ENCODE measurements at places on chromosomes 13 and 19.
A peak's percentile ranks its signal among the peaks of the same experiment; 100 is the strongest.

GRCh38 chr13:99123101-99124045 is 77.3 kb upstream of the UBAC2 start:
- DNase-seq: no peak

DNA sequence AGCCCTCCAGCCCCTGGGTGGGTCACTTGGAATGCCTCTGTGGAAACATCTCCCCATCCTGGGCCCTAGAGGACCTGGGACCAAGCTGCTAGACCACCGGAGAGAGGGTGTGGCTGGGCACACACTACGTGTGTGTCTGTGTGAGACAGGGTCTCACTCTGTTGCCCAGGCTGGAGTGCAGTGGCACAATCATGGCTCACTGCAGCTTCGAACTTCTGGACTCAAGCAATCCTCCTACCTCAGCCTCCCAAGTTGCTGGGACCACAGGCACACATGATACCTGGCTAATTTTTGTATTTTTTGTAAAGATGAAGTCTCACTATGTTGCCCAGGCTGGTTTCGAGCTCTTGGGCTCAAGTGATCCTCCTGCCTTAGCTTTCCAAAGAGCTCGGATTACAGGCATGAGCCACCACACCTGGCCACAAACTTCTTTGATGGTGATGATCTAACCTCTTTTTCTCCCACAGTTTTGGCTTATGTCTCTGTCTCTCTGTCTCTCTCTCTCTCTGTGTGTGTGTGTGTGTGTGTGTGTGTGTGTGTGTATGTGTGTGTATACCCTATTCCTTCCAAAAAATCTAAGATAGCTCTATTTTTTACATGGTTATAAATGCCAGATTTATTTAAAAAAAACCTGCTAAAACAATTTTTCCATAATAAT is 32.1 kb upstream of the SLC7A9 start:
- no peak for DNase-seq

DNA sequence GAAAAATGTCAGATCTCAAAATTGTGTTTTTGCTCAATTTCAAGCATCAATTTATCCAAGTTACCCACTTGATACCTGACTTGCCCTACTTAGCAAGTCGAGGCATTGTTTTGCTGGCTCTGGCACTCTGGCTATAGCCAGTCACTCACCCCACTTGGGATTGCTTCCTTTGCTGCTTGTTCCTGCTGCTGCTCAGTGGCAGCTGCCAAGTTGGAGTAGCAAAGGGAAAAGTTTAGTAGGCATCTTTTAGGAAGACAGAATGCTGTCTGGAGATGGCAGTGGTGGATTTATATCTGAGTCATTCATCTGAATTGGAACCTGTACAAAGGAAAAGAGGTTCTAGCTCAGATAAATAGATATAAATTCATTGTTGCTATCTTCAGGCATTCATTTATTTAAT is 41.2 kb downstream of the PCCA start:
- no peak for DNase-seq

- no peak for DNase-seq
These were observed 150.3 kb upstream of the TSHZ3 start for GRCh38 chr19:31499281-31500196.

DNA sequence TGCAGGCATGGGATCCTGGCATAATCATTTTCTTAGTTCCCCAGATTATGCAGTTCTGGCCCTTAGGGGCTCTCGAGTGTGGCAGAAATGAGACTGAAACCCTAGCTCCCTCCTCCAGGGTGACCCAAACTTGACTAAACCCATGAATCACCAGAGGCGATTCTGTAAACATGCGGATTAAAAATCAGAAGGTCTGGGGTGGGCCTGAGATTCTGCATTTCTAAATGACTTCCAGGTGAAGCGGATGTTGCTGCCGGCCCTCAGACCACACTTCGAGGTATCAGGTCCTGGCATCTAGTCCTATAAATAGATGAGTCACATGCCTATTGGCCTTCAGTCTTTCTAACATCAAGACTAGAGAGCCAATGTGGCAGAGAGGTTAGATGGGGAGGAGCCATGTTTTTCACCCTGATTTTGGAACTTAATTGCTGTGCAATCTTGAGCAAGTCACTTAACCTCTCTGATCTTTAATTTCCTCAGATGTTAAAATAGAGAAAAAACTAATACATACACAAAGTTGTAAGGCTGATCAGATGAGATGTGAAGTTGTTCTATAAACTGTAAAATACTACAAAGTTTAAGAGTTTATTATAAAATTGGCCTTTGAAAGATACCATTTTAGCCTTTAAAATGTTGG is 431.2 kb downstream of the FOXO1 start:
- no peak for DNase-seq

GRCh38 chr19:13579388-13580060 is 73.2 kb upstream of the CACNA1A start:
- no peak for DNase-seq

- no peak for DNase-seq
These were observed 16.0 kb downstream of the SMG9 start for GRCh38 chr19:43738780-43739211.

DNA sequence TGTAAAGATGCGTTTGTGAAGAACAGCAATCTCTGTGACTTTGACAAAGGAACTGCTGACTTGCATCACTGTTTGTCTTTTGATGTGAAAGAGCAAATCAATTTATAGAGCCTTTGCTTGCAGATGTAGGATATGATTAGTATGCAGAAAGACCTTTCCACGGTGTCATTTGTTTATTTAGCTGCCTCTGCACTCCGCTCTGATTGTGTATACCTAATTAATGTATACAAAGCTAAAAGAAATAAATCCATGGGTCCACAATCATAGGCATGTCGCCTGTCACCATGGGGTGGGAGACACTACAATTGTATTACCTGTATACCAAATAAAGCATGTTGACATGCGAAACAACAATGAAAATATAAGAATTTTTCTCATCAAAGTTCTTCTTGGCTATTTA is 410.7 kb downstream of the MZT1 start:
- DNase-seq: no peak

DNA sequence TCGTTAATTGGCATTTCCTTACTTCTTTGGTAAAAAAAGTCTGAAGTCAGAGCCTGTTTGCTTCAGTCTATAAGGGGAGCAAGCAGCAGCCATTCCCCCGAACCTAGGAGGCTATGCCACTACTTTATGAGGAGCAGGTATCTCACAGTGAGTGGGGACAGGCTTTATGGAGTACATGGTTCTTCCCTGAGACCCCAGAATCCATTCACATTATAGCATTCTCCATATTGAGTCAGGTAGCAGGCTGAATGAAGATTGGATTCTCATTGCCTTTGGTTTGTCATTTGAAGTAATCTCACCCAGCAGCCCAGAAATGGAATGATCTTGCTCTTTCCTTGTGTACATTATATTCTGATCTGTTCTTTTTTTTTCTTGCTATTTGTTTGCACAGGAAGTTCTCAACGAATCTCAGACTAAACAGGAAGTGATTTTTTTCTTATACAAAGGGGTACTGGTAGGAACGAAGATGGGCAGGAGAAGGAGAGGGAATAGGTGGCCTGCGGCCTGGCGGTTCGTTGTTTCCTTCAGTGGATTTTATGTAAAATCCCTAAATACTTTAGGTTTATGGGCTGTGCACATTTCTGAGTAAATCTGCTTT is 74.4 kb downstream of the ARHGAP35 start:
- DNase-seq: no peak

DNA sequence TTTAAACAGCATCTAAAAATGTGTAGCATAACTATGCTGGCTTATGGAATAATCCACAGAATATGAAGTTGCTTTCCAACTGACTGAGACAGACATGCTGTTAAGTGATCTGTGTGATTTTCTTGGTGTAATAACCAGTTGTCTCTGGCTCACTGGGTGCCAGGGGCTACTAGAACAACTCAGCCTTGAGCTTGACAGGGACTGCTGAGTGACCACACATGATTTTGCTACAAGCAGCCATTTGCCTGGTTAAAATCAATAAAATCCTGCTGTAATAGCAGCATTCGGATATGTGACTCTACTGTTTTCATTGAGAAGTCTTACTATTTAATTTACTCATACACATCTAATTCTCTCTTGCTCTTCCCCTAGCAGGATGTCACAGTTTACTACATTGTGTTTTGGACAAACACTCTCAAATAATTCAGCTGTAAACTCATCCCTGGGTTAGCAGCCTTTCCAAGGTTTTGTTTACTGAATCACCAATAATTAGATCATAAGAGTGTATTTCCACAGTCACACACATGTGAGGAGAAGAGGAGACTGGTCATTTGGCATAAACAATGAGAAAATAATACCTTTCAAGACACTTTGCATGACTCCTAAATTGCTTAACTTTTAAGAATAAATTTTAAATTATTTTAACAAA is 426.2 kb downstream of the PCDH9 start:
- no peak for DNase-seq

DNA sequence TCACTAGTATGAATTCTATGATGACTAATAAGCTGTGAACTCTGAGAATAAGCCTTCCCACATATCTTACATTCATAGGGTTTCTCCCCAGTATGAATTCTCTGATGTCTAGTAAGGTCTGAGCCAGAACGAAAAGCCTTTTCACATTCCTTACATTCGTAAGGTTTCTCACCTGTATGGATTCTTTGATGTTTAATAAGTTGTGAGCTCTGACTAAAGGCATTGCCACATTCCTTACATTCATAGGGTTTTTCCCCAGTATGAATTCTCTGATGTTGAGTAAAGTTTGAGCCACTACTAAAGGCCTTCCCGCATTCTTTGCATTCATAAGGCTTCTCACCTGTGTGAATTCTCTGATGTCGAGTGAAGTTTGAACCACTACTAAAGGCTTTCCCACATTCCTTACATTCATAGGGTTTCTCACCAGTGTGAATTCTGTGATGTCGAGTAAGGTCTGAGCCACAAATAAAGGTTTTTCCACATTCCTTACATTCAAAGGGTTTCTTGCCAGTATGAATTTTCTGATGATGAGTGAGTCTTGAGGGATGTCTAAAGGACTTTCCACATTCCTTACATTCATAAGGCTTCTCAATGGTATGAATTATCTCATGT is 30.7 kb upstream of the ZFP82 start:
- DNase-seq: no peak

DNA sequence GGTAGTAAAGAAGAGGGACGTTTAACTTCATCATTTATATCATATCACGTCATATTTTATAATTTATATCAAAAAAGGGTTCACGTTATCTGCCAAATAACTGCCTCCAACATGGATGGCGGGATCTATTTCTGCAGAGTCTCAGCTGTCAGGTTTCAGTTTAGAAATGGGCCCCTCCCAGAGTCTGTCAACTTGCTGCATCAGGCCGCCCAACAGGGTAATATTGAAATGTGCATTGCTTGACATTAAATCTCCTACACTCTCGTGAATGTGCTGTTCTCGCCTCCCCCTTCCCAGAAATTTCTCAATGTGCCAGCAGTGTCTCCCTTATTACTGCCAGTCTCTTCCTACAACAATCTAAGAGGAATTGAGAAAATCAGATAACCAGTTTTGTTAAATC is 96.9 kb downstream of the TRPC4 start:
- DNase-seq: no peak

DNA sequence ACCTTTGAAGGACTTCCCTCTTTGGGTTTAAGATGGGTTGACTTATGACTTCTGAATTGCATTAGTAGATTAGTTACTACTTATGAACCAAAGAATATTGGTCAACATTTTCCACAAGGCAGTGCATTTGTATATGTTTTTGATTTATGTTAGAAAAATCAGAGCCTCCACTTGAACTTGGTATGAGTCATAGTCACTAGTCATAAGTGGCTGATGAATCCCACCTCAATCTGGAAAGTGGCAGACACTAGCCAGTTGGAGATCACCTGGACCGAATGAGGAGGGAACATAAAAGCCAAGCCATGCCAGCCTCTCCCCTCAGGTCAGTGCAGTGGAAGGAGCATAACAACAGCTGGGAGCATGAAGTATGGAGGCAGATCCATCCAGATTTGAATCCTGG is 39.3 kb upstream of the SPART start:
- no peak for DNase-seq

DNA sequence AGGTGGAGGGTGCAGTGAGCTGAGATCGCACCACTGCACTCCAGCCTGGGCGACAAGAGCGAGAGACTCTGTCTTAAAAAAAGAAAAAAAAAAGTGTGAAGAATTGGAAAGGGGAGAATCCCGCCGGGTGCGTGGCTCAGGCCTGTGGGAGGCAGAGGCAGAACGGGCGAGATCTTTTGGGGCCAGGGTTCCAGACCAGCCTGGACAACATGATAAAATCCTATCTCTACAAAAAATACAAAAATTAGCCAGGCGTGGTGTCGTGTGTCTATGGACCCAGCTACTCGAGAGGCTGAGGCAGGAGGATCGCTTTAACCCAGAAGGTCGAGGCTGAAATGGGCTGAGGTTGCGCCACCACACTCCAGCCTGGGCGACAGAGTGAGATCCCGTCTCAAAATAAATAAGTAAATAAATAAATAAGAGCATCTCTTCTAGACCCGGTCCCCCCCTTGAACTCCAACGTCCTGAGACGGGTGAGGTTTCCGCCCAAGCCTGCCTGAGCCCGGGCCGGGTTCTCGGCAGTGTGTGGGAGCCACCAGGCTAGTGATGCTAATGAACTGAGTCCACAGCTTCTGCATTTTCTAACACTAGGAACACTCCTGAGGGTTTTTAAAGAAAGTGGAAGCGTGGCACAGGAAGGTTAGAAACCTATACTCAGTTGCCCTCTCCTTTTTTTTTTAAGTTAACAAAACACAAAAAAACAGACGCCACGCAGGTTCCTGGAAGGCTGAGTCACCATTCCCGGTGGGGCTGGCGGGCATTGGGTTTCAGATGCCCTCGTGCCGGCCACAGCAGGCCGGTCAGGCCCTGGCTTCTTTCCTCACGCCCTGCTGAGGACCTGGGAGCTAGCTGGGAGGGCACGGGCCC is 22.0 kb downstream of the GPX4 start:
- DNase-seq: no peak

- no peak for DNase-seq
These were observed 13.3 kb upstream of the ZNF681 start for GRCh38 chr19:23771761-23772674.

- no peak for DNase-seq
These were observed 56.8 kb downstream of the TNFSF13B start for GRCh38 chr13:108326309-108326708.

GRCh38 chr19:57664269-57665127 is 4.2 kb upstream of the ZSCAN4 start:
- DNase-seq: peak; percentile 31

DNA sequence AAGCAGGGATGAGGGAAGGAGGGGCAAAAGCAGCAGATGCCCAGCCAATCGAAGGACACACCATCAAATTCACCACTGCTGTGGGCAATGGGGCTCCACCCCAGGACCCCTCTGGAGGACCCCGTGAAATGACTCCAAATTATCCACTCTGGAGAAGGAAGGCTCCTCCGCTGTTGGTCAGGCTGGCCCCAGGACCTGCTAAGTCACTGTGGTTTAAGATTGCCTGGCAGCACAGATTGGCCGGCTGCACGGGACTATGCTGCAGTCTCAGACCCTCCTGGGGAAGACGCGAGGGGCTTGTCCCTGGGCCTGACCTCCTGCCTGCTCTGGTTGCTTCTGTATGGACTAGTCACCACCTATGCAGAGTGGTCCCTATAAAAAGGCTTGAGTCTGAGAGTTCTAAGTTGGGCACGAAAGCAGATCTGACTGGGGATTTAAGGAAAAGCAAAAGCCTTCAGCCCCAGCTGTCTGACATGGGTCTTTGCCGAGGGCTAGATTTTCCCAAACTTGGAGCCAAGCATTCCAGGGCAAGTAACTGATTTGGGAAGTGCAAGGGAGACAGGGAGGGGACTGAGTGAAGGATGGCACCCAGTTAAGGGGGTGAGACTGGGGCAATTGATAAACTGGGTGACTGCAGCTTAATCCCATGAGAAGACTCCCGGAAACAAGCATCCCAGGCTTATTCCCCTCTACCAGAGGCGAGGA is 91.7 kb downstream of the TSHZ3 start:
- DNase-seq: no peak
